ENCODE measurements at places on chromosomes 5 and 9. TPM values are rescaled to one million over a fixed set of nuclear protein-coding genes. Genes with fewer than 3 reads are reported as not detected.

The PCDHA4 gene
- 1.3 TPM for total RNA-seq

The PCDHB4 gene
- total RNA-seq: 3.3 TPM

GRCh38 chr5:157575381-157576020 is at the start of gene ADAM19:
ADAM19 (minus strand) TSS chr5:157575775; CDS start chr5:157575696, 79 bp downstream.
- no peak for DNase-seq
- no peaks in the 10 kb centered on the region for H3K27me3 ChIP-seq
- H3K36me3 ChIP-seq: no peaks in the 10 kb centered on the region
- peaks cover 5% of the 10 kb centered on the region for H3K4me1 ChIP-seq

GRCh38 chr9:30103647-30104394 is 2280.6 kb upstream of the ACO1 start:
- no peak for DNase-seq
- no peak overlapping the region for H3K27ac ChIP-seq
- H3K27me3 ChIP-seq: no peaks in the 10 kb centered on the region
- H3K36me3 ChIP-seq: no peaks in the 10 kb centered on the region
- H3K4me1 ChIP-seq: no peaks in the 10 kb centered on the region

- no peak overlapping the region for H3K27ac ChIP-seq
- H3K4me3 ChIP-seq: no peak overlapping the region
- no peaks in the 10 kb centered on the region for H3K36me3 ChIP-seq
- H3K4me1 ChIP-seq: no peaks in the 10 kb centered on the region
- no peak for DNase-seq
Measured at GRCh38 chr5:89901983-89902382, 507.6 kb downstream of the CETN3 start.

DNA sequence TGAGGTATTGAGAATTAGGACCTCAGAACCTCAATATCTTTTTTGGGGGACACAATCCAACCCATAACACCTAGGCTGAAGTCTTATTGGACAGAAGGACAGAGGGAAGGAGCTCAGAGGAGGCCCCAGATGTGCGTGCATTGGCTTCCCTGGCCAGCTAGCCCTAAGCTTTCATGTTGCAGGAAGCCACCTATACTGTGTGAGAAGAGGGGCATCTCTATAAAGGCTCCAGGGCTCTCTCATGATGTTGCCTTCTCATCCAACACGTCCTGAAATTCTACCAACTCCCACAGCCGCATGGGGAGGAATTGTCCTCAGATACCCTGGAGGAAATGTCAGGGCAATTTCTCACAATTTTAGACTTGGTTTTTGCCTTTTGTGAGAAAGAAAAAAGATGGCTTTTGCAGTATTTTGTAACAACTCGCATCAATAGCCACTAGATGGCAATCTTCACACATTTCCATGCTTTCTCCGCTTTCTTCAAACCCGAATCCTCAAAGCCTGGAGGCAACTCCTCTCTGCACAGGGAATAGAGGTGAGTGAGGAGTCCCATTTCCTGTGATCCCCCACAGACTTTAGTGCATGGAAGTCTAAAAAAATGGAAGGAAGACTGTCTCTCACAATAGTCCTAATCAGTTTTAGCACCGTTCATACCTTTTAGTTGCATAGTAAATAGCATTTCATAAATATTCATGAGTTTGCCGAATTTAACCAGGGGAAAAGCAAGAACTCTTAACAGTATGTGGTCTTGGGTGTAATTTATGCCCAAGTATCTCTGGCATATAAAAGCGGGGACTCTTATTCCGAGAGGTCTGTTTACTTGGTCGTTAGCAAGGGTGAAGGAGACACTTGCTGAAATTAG is 7.4 kb upstream of the PPP3R2 start:
- H3K36me3 ChIP-seq: no peaks in the 10 kb centered on the region
- H3K27ac ChIP-seq: no peak overlapping the region
- no peaks in the 10 kb centered on the region for H3K4me1 ChIP-seq
- no peak for DNase-seq
- H3K27me3 ChIP-seq: no peaks in the 10 kb centered on the region

DNA sequence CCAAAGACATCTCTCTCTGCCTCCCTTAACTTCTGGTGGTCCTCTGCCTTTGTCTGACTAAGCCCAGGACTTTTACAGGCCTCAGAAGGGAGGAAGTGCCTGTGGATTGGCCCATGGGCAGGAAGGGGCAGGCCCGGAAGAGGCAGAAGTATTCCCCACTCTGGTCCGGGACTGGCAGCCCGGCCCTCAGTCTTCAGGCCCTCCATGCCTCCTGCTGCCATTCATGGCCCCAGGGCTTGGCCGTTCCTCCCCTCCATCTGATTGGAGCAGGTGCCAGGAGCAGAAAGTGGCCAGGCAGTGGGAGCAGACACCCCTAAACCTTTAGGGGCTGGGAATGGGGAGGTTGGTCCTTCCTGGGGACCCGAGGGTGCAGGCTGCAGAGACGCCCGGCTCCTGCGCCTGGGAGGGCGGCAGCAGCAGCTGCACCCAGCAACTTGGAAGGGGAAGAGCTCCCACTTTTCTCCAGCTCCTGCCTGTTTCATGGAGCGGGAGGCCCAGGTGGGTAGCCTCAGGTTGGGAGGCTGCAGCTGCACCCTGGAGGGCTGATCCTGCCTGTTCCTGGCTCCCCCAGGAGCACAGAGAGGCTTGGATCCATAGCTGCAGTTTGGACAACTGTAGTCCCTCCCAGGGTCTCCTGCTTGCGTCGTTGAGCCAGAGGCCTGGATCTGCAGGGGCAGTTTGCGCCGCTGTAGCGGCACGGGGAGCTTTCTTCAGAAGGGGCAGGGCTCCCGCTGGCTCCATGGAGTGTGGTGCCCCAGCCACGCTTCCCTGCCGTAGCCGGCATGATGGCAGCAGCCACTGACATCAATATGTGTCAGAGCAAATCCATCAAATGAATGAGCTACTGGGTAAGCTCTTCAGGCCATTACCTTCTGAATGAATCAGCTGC is 661.5 kb upstream of the NUDT12 start:
- H3K27me3 ChIP-seq: no peaks in the 10 kb centered on the region
- H3K36me3 ChIP-seq: no peaks in the 10 kb centered on the region
- no peak for DNase-seq
- no peaks in the 10 kb centered on the region for H3K4me1 ChIP-seq
- H3K4me3 ChIP-seq: no peak overlapping the region

- no peaks in the 10 kb centered on the region for H3K4me1 ChIP-seq
- H3K27ac ChIP-seq: no peak overlapping the region
- no peak overlapping the region for H3K4me3 ChIP-seq
- no peak for DNase-seq
- no peaks in the 10 kb centered on the region for H3K27me3 ChIP-seq
Measured at GRCh38 chr9:32398207-32398606, 13.8 kb downstream of the ACO1 start.

GRCh38 chr5:55004729-55005128 is 19.3 kb upstream of the GZMK start:
- H3K27ac ChIP-seq: no peak overlapping the region
- no peak for DNase-seq
- no peaks in the 10 kb centered on the region for H3K4me1 ChIP-seq
- H3K36me3 ChIP-seq: no peaks in the 10 kb centered on the region
- no peaks in the 10 kb centered on the region for H3K27me3 ChIP-seq

Data from pancreas (tissue), 10 donors.